Stimulated activated CD8-positive, alpha-beta memory T cell treated with anti-CD3 and anti-CD28 coated beads, Interleukin-4, amount 100 ng/mL, for 4 hours (primary cell): ENCODE measurements at places on chromosomes 16 and 17.

DNA sequence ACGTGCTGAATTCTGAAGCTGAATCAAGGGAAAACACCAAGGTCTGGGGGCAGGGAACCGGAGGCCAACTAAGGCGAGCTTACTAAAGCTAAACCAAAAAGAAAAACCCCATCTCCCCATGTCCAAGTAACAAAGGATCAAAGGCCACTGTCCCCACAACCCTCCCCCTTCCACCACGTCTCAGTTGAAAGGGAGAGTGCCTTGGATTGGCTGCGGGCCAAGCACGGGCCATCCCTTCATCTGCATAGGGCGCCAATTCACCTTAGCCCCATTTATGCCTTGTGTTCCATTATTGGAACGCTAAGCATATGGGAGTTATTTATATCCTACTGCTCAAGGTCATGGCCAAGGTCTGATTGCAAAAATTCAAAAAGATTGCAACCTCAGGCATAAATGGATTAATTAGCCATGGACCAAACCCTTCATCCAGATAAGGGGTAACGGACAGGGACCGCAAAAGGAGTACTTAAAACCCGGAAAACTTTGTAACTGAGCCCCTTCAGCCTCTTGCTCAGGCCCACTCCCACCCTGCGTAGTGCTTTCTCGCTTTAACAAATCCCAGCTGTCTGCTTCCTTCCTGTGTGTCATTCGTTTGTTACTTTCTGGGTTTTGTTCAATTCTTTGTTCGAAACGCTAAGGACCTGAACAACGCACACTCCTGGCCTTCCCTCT lies 740 bp upstream of the ATP6V0D1 start:
- no peak for DNase-seq

- no peak for DNase-seq
Measured at GRCh38 chr17:77242118-77242851, 101.5 kb downstream of the SEC14L1 start.

DNA sequence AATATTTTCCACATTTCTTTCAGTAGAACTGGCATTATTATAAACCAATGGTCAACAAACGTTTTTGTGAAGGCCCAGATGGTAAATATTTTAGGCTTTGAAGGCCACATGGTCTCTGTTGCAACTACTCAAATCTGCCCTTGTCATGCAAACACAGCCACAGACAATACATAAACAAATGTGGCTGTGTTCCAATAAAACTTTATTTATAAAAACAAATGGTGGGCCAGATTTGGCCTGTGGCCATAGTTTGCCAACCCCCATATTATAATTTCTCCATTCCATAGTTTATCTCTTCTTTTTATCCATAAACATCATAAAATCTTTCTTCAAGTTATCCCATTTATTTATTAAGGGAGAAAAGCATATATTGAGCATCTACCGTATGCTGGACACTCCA lies 98.8 kb downstream of the CDYL2 start:
- no peak for DNase-seq

GRCh38 chr17:1764284-1764683 lies 2.4 kb downstream of the SERPINF1 start:
- DNase-seq = peak; percentile 16

DNA sequence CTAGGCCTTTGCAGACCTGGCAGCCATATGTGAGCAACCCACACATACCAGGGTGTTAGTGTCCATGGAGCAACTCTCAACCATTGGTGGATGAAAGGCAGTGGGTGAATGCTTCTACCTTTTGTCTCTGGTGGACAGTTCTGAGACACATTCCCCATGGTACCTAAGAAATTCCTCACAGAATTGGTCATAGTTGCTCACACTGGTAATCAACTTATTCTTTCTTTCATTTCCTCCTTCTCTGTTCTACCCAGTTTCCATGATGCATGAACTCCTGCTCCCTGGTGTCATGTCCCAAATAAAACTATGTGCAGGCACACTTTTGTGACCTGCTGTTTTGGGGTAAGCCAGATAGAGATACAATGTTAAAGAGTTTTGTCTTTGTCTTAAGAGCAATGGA lies 33.2 kb upstream of the MPHOSPH6 start:
- no peak for DNase-seq

DNA sequence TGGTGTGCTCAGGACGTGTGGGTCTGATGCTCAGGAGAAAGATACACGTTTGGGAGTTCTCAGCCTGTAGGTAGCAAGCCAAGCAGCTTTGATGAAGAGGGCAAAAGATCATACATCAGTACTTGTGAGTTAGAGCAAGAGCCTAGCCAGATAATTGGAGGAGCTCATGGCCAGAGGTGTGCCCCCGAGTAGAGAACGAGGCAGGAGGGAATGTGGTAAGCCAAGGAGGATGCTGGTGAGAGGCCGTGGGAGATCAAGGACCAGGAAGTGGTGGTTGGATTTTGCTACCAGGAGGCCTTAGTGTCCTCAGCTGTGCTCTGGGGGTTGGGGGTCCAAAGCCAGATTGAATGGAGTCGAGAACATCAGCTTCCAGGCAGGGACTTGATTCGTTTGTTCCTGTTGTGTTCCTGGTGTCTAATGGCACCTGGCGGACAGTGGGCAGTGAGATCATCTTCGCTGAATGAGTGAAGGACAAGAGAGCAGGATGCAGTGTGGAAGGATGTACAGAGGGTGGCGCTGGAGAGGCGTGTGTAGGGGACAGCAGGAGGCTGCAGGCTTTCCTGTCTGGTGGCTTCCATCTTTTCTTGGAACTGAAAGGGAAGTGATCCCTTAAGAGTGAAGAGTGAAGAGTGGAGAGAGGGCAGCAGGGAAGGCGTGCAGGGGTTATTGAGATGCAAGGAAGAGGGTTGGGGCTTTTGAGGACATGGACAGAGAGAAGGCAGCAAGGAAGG lies 11.6 kb downstream of the FBXL19 start:
- no peak for DNase-seq

GRCh38 chr16:586645-587590 lies 2.9 kb upstream of the RAB40C start:
- DNase-seq = no peak

DNA sequence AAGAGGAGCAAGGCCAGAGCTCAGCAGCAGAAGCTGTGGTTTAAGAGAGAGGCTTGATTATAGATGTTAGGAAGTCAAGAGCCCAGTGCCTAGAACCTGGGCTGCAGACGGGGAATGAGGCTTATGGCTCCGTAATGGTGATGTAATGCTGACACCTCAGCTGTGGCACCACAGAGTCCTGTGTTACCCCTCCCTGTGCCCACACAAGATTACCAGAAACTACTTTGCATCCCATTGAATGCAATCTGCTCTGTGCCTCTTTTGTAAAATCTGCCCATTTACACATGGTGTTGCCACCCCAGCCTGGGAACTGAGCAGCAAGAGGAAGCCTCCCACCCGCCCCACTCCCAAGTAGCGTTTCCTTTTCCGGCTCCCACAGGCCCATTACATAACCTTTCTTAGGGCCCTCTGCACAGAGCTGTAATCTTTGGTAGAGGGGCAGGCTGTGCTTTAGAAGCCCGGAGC lies 57.0 kb downstream of the PITPNC1 start:
- DNase-seq = peak; percentile 29

- DNase-seq = no peak
Measured at GRCh38 chr17:41621916-41622315, 2.5 kb downstream of the KRT17 start.

- DNase-seq = no peak
Measured at GRCh38 chr17:49035470-49036269, 38.5 kb downstream of the IGF2BP1 start.

- no peak for DNase-seq
Measured at GRCh38 chr17:79728908-79729471, 1.8 kb upstream of the ENPP7 start.

DNA sequence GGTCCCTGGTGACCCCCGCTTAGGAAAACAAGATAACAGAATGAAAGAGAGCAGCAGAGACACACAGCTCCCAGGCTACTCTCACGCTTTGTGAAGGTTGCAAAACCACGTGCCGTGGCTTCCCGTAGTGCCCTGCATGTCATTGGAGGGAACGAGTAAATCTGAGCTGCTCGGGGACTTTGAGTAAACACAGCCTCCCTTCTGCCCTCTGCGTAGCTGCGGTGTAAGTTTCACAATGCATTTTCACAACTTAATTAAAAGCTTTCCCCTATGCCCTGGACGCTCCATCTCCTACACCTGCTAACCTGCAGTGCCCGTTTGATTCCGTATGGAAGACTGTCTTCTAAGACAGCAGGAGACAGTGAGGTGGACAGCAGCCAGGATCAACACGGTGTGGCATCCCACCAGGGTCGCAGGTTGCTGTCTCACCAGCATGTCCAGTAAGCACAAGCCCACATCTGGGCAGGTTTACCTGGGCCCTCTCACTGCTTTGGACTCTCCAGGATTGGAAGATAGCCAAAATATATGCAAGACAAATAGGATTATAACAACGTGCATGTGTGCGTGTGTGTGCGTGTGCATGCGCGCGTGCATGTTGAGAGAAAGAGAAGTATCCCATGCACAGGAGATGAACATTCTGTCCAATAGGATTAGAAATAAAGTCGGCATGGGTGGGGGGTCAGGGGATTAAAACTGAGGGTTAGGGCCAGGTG lies 116.4 kb upstream of the RCVRN start:
- DNase-seq = no peak

DNA sequence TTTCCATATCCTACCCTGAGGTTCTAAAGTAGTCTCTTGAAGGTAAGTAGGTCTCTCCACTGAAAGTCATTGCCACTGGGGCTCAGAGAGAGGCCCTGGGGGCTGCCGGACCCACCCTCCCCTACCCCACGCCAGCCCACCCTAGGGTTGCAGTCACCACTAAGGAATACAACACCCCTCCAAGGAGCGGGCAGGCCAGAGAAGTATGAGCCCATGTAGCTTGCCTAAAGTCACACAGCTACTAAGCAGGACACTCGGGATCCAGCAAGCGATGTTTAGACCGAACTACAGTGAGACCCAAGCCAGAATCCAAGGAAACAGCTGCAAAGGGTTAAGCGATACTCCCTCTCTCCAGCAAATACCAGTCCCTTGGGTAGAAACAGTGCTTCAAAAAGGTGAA lies 27.0 kb downstream of the C16orf78 start:
- no peak for DNase-seq

DNA sequence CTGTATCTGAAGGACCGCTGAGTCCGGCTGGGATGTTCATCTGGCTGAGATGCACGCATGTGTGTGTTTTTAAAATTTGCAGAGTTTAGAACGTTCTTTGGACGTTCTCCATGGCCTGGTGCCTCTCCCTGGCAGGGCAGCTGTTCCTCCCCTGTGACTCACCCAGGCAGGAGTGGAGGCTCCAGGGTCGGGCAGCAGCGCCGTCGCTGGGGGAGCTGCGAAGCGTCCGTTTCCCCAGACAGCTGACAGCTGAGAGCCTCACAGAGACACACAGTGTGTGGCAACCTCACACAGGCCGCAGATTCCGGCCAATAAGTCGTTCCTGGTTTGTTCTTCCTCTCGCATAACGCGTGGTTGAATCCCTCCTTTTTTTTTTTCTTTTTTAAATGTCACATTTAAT lies 80.6 kb downstream of the OR1D5 start:
- no peak for DNase-seq

- DNase-seq = no peak
Measured at GRCh38 chr17:57405491-57406072, 149.3 kb downstream of the MSI2 start.

DNA sequence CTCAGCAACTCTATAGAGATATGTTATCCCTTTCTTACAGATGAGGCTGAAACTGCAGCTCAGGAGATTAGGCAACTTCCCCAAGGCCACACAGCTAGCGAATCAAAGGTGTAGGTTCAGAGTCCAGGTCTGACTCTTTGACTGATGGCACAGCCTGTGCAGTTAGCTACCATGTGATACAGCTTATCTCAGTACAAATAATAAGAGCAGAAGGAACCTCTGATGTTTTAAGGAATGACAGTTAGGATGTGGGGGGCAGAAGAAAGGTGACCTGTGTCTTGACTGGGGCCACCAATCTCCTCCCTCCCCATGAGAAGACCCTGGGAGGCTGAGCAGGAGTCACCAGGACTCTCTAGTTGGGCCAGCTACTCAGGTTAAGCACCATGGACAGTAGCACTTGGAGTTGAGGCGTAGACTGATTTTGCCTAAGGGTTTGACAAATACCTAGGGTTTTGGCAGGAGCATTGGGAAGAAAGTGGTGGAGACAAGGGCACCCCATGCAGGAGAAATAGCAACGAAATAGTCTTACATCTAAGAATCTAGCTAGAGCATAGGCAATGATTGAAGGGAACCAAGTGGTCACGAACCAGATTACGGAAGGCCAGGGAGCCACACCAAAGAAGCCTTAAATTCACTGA lies 22.8 kb upstream of the ACSM2B start:
- DNase-seq = no peak

DNA sequence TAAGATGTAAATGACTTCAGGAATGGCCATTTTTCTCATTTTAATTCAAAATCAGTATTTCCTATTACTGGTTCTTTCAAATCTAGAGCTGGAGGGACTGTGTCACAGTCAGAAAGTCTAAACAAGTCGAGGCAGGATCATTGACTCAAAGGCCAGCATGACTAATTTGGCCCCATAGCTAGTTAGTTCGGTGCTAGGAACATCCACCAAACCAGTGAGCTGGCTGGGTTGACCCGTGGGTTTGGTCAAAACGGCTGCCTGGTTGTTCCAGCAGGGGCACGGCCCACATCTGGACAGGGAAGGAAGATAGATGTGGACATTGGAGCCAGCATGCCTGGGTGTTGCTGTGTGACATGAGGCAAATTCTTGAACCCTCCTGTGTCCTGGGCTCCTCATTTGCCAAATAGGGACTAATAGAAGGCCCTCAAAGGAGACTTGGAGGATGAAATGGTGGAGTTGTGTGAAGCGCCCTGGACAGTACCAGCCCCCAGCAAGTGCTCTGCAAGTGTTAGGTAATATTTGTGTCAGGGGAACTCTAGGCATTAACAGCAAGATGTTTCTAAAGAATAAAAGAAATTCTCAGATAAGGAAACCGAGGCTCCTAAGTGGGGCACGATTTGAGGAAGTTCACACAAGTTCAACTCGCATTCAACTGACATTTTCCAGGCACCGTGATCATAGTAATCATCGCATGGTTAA lies 46.2 kb downstream of the MEOX1 start:
- DNase-seq = no peak

GRCh38 chr16:75326333-75326732 lies 74.9 kb upstream of the BCAR1 start:
- DNase-seq = no peak

GRCh38 chr16:74842413-74842812 lies 67.8 kb upstream of the FA2H start:
- DNase-seq = no peak

DNA sequence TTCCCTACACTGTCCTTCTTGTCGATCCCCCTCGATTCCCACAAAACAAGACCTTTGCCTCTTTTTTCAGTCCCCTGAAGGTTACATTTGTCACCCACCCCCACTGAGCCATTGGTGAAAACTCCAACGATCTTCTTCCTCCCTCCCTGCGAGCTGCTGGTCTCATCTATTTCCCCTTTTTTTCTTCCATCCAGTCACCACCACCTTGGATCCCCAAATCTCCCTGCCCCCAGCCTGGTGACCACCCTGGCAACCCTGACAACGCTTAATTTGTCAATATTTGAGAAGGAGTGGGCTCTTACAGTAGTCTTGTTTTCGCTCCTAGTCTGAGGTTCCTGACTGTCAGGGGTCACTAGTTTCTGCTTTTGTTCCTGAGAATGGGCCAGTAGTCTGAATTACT lies 62.9 kb downstream of the SMPD3 start:
- no peak for DNase-seq

- DNase-seq = no peak
Measured at GRCh38 chr16:693766-694165, 3.6 kb upstream of the WDR24 start.

GRCh38 chr17:45225051-45225700 lies 3.5 kb downstream of the FMNL1 start:
- DNase-seq = no peak
